Naive thymus-derived CD8-positive, alpha-beta T cell (primary cell): ENCODE measurements at places on chromosomes 2 and 18.

GRCh38 chr18:75132098-75132870 is 76.7 kb downstream of the PTGR3 start:
- DNase-seq = no peak

DNA sequence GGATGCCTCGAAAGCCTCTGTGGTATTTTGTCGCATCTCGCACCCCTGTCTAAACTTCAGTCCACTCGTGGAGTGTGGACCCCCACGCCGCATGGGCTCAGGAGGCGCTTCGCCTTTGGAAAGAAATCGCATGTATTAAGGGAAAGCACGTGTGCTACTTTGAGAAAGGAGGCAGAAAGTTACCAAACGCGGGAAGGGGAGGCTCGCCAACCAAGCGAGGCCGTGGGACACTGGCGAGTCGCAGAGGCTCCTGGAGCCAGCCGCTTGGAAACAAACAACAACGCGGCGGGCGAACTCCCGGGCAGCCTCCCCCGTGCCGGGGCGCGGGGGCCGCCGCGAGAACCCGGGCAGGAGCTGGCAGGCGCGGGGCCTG is 455 bp upstream of the AGAP1 start:
- DNase-seq = no peak

GRCh38 chr2:170204298-170204951 is 26.5 kb downstream of the MYO3B start:
- no peak for DNase-seq

DNA sequence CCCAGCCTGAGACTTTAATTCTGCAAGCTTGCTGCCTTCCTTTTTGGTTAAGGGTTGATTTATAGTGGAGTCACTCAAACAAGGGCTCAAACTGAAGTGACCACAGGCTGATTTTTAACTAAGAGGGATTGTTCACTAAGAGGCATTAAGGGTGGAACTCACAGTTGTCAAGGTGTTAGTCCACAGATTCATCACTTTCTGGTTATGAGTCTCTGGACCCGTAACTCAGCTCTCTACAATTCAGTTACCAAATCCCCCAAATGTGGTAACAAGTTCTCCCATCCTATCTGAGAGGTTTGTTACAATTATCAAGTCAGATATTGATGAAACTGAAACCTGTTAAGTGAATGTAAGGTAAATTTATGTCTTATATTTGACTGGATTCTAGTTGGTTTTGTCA is 185.9 kb upstream of the KLHL14 start:
- DNase-seq = no peak

DNA sequence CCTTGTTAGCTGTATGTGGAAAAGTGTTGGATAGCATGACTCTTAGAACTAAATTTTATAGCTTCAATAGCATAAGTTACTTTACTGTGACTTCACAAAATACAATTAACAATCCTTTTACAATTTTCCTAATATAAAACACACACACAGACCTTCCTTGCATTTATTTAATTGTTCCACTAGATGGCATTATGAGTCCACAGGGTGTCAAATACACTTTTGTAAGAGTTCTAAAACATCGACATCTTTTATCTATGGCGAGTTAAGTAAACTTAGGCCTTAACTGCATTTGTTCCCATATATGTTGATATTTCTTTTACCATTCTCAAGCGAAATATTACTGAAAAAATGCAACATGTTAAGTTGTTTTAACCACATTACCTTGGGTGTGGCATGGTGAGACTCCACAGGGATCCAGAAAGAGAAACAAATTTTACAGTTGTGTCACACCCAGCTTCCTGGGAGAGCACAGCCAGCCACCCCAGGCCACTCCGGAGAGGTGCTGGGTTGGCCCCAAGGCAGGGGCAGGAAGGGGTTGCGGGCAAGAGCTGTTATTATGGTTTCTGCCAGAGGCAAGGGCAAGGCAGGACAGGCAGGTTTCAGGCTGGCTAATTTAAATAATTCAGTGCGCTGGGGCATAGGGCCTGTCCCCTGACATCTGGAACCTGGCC is 312.4 kb upstream of the MC4R start:
- DNase-seq = no peak

DNA sequence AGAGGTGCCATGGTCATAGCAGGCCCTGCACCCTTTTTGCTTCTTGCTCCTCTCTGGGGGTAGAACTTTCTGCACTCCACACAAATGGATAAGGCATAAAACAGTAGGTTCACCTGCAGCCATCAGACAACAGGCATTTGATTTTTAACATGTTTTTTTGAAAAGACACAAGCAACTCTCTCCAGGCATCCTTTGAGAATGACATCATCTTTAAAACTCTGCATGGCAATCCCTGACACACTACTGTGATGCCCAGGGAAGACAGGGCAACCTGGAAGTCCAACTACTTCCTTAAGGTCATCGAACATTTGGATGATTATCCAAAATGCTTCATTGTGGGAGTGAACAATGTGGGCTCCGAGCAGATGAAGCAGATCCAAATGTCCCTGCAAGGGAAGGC is 82.8 kb downstream of the SKA1 start:
- DNase-seq = no peak

DNA sequence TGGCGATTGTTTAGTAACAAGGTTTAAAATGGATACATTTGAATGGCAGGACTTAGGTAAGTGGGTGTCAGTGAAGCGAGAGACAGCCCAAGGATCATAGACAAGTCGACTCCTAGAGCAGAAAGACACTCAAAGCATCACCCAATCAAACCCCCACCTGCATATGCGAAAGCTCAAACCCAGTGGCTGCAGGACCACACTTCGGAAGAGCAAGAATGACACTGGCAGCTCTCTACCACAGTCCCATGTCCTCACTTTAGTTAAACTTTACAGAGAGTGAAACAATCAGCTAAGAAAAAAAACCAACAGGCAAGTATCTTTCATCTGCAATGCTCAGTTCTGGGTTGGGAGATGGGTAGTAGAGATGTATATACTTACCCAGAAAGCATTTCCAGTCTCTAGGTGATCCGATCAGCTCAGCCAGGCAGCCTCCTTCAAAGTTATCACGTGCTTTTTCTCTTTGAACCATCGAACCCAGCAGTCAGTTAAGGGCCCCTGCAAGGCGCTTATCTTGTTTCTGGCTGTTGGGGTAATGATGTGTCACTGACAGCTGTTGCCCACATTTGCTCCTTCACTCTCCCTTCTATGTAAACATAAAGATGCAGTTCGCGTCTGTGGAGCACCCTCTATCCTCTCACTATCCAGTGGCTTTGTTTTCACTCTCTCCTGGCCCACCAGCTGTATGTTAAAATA is 357.5 kb upstream of the ID2 start:
- no peak for DNase-seq

GRCh38 chr2:230865766-230866755 is 1.3 kb downstream of the ITM2C start:
- DNase-seq = no peak

DNA sequence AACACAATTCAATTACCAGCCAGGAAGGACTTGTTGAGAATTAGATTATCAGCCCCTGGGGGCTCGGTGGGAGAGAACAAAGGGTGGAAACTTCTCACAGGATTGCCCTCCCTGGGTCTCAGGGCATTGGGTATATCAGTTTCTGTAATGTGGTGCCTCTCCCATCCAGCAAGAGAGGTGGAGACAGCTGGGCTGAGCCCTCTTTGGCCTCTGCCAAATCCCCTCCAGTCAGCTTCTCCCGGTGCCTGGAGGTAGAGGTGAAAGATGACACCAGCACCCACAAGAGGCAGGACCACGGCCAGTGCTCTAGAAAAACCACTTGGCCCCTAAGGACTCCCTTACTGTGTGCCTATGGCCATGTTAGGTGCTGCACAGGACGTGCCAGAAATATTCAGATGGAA is 179.7 kb downstream of the HAUS1 start:
- no peak for DNase-seq

- no peak for DNase-seq
Observed at GRCh38 chr2:45748239-45748638, 96.8 kb downstream of the PRKCE start.

GRCh38 chr2:197007716-197008628 is 81.5 kb upstream of the PGAP1 start:
- DNase-seq = no peak

DNA sequence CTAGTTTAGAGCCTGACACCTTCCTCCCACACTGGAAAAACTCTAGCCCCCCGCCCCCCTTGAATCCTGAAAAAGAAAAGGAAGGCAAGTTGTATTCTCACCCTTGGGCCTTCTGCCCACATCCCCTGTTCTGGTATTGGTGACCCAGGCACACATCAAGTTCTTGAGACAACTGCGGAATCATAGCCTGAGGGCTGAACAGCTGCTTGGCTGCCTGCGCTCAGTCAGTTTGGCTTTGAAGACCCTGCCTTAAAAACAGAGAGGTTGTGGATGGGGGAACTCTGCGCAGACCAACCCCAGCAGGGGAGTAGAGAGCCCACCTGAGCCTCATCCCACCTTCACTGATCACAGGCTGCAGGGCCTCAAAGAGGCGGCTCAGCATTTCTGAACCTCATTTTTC is 229.2 kb downstream of the ANAPC1 start:
- no peak for DNase-seq

DNA sequence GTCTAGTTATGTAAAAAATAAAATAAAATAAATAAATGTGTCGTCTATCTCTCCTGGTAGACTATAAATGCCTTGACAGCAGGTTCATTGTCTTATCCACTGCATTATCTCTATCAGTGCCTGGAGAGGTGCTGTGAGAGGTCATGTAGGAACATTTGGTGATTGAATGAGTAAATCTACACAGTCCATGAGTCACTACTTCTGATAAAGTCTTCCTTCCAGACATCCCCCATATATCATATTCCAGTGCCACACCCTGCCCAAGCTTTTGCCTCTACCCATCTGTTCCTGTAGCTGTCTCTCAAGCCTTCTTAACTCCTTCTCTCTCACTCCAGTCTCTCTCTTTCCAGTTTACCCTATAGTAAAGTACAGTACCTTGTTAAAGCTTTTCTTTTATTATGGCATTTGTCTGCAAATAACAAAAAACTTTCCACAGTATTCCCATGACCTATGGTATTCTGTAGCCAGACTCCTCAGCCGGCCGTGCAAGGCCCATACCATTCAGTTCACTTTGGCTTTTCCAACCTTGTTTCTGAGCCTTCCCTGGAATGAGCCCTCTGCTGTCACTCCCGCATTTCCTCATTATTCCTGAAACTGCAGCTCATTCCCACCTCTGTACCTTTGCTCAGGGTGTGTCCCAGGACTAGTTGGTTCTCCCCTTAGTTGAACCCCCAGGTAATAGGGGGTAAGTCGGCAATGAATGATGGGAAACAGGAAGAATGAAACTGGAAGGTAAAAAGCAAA is 37.5 kb downstream of the ANXA4 start:
- no peak for DNase-seq

DNA sequence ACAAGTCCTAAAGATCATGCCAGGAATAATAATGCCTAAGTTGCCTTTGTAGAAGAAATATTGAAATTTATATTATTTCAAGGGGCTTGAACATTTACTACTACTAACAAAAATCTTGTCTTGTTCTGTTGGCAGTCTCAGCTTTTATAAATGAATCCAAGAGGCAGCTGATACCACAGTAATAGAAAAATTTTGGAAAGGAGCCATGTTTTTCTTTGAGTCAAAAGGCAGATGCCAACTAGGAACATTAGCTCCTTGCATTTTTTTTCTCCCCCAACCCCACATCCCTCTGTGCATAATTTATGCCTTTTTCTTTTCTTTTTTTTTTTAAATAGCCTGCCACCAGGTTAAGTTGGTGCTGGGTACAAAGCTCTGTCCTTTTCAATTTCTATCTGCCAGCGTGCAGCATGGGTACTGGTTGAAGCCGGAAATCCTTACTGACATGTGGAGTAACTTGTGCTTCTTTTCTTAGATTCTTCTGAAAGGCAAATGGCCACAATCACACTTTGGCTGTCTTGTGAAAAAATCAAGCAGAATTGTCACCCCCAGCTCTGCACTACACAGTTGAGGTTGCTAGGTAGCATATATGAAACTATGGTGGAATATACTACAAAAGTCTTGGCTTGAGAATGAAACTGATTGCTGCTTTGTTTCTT is 98.8 kb downstream of the RHBDD1 start:
- no peak for DNase-seq

DNA sequence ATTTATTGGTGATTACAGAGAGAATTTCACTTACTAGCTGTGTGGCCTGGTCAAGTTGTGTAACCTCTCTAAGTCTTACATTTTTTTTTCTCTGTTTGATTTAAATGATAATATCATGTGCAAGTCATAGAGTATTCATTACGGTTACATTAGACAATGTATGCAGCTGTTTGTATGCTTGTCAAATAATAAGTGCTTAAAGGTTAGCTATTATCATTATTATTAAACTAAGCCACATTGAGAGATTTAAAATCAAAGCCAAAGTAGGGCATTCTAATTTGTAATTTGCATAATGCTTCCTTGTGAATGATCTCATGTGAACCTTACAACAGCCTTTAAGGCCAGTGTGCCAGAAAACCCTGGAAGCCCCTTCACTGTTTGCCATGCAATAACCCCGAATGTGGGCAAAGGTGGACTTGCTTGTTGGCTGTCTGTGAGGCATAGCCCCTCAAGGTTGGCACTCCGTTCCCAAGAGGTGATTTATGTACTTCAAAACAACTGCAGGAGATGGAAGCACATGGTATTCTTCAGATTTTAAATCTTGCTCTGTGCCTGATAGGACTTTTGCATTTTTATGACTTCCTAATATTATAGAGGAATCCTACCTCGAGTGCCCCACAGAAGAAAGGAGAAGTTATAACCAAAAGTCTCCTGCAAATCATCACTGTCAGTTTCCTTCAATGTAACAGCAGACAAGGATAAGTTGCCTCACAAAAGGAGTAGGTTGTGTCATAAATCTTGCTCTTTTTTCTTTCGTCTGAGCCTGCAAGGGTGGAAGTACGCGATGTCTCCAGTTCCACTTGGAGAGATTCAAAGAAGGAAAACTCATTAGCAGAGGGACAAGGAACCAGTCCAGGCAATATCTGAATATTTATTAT is 272.0 kb downstream of the TGIF1 start:
- DNase-seq = no peak

DNA sequence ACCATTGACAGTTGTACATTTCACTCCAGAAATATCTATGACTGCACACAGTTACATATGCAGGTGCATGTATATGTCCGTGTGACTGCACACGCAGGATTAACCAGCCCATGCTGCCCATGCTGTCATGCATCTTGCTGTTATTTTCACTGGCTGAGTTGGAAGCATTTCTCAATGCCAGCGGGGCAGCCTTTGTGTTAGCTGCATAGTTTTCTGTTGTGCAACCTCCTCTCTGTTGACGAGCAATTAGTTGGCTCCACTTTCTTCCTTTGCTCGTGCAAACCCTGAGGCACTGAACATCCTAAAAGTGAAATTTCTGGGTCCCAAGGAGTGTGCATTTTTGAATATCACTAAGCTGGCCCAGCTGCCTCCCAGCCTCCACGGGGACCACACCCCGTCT is 133.4 kb upstream of the GLI2 start:
- no peak for DNase-seq

DNA sequence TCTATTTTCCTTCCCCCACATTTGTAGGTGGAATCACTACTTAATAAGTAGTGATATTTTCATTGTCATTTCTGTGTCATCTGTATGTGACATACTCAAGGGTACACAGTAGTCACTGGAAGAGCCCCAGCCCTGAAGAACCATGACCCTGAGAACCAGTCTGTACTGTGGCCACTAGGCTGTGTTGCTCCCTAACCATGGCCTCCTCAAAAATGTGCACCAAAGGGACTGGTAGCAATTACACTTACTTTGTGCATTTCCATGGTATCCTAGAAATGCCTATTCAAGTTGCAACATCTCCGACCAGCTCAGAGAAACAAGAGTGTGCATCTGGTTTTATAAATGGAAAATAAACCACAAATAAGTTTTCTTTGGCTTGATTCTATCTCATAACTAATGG is 155.1 kb downstream of the DOCK10 start:
- DNase-seq = no peak
